ENCODE measurements at places on chromosomes 12 and 14.

DNA sequence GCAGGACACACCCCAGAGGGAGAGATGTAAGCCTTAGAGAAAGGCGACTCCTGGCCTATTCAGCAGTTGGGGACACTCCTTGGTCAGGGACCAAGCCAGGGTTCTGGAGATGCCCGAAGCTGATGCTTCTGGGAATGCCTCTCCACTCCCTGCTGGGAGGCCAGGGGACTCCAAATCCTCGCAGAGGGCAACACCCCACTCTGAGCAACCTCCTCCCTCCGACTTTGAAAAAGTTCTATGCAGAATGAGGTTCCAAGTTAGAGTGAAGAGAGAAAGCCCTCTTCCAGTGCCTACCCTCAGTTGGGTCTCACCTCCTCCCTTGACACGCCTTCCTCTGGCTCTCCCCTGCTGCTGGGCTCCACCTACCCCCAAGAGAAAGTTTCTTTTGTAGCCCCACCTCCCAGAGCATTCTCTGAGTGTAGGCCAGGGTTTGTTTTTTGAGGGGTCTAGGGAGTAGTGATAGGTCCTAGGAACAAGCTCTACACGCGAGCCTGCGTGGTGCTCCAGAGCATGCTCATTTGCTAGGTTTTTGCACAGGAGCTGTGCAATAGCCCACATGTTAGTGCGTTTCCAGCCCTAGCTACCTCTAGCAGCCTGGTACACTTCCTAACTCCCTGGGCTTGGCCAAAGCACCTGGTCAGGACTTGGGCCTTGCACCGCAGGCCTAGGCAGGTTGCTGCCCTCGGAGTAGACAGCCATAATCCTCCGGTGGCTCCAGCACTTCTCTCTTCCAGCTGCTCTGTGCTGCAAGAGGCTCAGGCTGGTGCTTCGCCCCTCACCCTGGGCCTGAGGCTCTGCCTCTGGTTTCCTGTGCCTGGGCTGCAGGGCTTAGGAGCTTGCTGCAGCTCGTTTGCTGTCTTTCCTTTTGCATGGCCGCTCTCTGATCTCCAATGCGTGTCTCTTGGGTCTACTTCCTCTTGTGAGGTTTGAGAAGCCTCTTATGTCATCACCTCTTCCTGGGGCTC lies 590 bp upstream of the CEBPE start:
- DNase-seq = no peak

GRCh38 chr12:48899651-48900050 lies 25.6 kb downstream of the FKBP11 start:
- no peak for DNase-seq

DNA sequence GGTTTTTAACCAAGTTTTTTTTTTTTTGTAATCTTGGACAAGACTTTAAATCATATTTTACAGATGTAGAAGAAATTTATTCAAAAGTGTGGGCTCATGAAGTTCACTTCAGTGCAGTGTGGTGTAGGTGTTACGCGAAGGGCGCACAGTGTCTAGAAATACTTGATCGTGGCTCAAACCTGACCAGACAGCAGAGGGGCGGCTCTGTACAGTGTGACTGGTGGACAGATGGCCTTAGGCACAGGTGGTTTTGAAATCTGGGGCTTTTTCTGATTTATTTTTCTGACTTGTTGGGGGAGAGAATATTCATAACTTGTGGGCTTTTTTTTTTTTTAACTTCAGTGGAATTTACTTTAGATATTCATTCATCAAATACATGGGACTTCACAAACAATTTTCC lies 179.2 kb downstream of the PELI2 start:
- no peak for DNase-seq

DNA sequence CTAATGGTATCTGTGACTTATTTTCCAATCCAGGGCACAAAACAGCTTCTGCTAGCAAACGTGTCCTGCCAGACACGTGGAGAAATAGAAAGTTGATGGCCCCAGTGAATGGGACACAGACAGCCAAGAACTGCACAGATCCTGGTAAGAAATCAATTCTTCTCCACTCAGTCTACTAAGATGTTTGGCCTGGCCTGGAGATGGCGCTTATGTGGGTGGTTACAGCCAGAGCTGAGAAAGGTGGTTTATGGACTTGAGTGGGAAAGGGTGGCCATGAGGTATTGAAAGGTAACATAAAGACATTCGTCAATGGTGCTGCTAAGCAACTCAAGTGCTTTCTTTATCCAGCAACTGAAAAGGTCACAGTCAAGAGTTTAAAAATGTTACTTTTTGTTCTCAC lies 2.9 kb downstream of the SLC24A4 start:
- no peak for DNase-seq
